Hematopoietic multipotent progenitor cell (in vitro differentiated cells): ENCODE measurements at places on chromosomes 13 and 19. TPM values are rescaled to one million over a fixed set of nuclear protein-coding genes. Genes with fewer than 3 reads are reported as not detected.

DNA sequence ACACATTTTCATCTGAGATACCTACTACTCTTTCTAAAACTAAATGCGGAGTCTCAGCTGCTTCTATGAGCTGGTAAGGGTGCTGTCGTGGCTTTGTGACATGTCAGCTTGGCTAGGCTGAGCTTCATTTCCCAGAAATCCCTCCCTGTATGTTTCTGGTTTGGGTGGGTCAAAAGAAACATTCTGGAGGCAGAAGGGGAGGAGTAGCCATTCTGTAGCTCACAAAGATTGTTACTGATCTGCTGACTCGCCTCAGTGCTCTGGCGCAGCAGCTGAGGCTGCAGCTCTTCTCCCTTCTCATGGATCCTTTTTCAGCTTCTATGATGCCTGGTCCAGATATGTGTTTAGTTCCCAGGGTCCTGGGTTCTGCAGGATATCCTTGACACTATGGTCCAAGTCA is 114.7 kb downstream of the RAP2A start:
- DNase-seq: no peak

SLC10A2 gene
- not detected for total RNA-seq

TEX101 gene
- not detected for total RNA-seq

GRCh38 chr13:25662516-25662915 is 290.7 kb downstream of the ATP8A2 start:
- DNase-seq: no peak

- DNase-seq: no peak
Observed at GRCh38 chr19:18480006-18480691, 41.7 kb downstream of the ELL start.

ZNF28 gene
- 10.5 TPM for total RNA-seq

CEACAM20 gene
- total RNA-seq: not detected

C19orf67 gene
- total RNA-seq: not detected

DNA sequence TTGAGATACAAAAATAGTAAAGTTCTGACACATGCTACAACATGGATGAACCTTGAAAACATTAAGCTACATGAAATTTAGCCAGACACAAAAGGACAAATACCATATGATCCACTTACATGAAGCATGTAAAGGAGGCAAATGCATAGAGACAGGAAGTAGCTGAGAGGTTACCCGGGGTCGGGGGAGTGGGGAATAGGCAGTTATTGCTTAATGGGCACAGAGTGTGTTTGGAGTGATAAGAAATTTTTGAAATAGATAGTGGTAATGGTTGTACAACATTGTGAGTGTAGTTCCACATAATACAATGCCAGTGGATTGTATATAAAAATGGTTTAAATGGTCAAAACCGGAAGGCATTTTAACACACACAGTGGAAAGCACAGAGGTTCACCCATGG is 4.3 kb downstream of the N4BP2L1 start:
- DNase-seq: no peak

- DNase-seq: no peak
Observed at GRCh38 chr13:107969546-107969945, 245.8 kb downstream of the LIG4 start.

DNA sequence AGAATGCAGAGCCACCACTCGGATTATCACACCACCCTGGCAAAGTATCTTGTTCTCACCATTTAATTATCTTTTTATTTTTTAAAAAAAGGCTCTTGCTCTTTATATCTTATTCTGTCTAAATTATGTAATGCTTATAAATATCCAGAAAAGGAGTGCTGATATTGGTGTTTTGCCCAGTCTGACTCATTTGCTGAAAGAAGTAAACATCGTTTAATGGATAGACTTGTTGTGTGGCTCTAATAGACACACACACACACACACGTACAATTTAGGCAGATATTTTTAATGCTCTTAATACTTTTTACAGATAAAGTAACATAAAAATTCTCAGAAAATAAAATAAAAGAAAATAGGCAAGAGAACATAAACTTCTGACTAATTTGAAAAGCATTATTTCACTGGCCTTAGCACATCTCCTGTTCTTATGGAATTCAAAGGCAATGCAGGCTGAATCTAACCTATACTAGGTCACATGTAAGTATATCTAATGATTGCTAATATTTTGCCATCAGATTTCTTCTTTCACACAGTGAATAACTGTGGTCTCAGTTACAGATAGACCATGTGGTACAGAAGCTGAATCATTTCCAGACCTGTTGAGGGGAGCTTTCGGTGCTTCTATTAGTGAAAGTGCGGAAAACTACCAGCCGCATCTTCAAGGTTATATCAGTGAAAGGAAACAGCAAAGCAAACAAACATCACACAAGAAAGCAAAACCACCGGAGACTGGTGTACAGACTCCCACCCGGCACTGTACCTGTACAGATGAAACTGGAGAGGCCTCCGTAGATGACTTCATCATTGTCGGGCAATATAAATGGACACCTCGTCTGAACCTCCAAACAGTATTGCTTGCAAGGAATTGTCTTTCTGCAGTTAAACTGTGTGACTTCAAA is 642.1 kb upstream of the ARGLU1 start:
- no peak for DNase-seq

GRCh38 chr19:57570707-57571106 is 8.0 kb downstream of the ZNF416 start:
- DNase-seq: no peak

GRCh38 chr13:47463726-47464125 is 537.3 kb downstream of the SUCLA2 start:
- no peak for DNase-seq

DNA sequence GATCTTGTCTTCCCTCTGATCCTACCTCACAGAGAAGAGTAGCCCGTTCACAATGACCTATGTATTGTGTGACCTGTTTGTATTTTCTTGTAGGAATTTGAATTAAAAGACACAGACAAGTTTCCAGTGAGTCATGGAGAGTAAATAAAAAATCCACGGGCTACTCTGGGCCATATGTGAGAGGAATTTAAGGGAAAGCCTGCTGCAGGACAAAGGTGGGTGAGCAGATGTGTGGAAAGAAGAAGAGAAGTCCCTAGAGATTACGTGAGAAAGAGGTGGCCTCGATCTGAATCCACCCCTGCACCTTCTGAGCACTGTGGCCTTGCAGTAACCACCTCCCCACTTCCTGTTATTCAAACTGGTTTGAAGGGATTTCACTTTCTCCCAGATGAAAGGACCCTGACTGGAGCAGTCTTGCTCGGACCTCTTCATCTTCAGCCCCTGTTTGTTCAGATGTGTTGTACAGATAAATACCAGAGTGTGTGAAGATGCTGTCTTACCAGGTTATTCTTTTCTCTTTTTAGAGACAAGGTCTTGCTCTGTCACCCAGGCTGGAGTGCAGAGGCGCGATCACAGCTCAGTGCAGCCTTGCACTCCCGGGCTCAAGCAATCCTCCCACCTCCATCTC is 205.4 kb downstream of the PDS5B start:
- DNase-seq: no peak

GRCh38 chr13:77009011-77009410 is 17.1 kb downstream of the CLN5 start:
- DNase-seq: no peak

GRCh38 chr13:46679369-46680120 is 117.4 kb downstream of the ESD start:
- DNase-seq: peak; percentile 85

HTR2A gene
- under 0.01 TPM for total RNA-seq

DNA sequence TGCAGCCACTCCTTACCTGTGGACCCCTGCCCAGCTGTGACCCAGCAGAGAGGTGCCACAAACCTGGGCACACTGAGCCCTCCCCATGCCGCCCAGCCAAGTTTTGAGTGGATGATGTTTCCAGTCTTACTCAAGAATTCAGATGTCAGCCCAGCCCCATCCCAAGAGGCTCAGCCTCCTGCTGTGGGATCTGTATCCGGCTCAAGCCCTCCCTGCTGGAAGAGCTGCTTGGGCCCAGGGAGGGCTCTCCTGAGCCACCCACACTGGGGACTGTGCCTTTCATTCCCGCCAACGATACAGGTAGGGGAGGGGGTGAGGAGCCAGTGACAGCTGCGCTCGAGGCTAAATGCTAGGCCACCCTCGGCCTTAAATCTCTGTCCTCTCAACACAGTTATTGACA is 5.9 kb upstream of the SLC7A9 start:
- no peak for DNase-seq
